ENCODE measurements at places on chromosomes 16 and 17. TPM values are rescaled to one million over a fixed set of nuclear protein-coding genes. Genes with fewer than 3 reads are reported as not detected.

DNA sequence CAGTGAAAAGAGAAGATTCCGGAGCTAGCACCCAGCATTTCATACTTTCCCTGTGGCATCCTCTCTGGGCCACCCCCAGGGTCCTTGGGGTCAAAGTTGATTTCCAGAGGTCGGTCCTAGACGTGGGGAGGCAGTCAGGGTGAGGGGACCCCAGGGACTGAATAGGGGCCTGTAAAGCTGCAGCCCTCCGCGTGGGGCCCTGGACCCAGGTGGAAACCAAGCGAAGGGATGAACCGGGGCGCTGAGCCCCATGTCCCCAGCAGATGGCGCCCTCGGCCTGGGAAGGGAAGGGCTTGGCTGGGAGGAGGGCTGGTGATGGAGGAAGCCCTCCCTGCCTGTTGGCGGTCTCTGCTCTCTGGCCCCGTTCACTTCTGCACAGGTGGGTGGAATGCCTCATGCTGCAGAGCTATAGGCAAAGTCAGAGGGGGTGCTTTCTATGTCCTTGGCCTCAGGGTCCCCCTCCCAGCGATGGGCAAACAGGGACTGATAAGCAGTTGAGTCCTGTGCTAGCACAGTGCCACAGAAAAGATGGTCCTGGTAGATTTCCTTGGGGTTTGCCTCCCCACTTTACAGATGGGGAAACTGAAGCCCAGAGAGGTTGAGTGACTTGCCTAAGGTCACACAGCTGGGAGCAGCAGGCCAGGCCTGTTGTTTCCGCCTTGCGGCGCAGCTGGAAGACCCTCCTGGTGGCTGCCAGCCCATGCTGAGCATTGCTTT, 163.4 kb upstream of the CIBAR2 start:
- H3K36me3 ChIP-seq: no peaks in the 10 kb centered on the region
- peaks cover 7% of the 10 kb centered on the region for H3K4me1 ChIP-seq
- no peak overlapping the region for H3K4me3 ChIP-seq
- H3K27me3 ChIP-seq: no peaks in the 10 kb centered on the region
- no peak overlapping the region for H3K27ac ChIP-seq

- no peaks in the 10 kb centered on the region for H3K36me3 ChIP-seq
- H3K4me3 ChIP-seq: no peak overlapping the region
- H3K4me1 ChIP-seq: no peaks in the 10 kb centered on the region
- H3K27me3 ChIP-seq: no peaks in the 10 kb centered on the region
- H3K27ac ChIP-seq: no peak overlapping the region
These were observed 113.3 kb downstream of the IRF8 start for GRCh38 chr16:86012221-86012620.

DNA sequence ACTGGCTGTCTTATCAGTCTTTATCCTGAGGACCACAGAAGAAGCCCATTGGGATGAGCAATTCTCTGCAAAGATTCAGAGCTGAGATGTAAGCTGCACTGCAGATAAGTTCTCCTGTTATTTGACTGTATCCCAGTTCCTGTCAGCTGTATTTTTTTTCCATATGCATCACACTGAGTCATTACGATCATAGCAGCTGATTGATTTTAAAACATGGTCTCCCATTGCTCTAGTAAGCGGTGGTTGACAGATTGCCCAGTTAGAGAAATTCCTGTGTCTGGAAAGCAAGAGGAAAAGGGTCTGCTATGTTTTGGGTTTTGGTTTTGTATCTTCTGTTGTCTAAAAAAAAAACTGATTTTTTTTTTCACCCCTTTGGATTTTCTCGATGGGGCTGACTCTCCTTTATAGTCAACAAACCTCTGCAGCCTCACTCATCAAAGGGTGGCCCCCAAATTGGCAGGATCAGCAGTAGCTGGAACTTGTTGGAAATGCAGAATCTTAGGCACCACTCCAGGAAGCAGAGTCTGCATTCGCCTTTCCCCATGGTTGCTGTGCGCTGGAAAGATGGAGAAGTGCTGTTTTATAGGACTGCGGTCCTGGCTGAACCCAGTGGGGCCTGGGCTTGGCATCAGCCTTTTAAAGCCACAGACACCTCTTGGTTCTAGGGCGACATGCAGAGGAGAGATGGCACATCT, 220.1 kb upstream of the MPHOSPH6 start:
- no peaks in the 10 kb centered on the region for H3K4me1 ChIP-seq
- H3K27me3 ChIP-seq: no peaks in the 10 kb centered on the region
- H3K27ac ChIP-seq: no peak overlapping the region
- DNase-seq: no peak

DNA sequence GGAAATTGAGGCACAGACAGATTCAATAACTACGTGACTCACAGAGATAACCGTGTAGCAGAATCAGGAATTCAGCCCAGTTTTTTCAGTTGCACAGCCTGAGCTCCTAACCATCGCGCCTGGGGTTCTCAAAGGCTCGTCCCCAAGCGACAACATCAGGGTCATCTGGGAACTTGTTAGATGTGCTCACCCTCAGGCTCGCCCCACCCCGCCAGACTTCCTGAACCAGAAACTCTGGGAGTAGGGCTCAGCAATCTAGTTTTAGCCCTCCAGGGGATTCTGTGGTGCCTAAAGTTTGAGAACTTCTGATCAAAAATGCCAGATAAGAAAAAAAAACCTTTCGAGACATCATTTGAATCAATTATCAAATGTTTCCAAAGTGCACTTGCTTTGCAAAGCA, 559.8 kb downstream of the WWOX start:
- no peak overlapping the region for H3K27ac ChIP-seq
- no peak for DNase-seq
- H3K4me3 ChIP-seq: no peak overlapping the region
- no peaks in the 10 kb centered on the region for H3K36me3 ChIP-seq
- H3K27me3 ChIP-seq: no peaks in the 10 kb centered on the region

GRCh38 chr16:11687601-11688519, 19.6 kb downstream of the SNN start:
- no peaks in the 10 kb centered on the region for H3K36me3 ChIP-seq
- no peak for DNase-seq
- H3K4me1 ChIP-seq: peaks cover 10% of the 10 kb centered on the region
- H3K27me3 ChIP-seq: no peaks in the 10 kb centered on the region
- no peak overlapping the region for H3K4me3 ChIP-seq
- H3K27ac ChIP-seq: no peak overlapping the region

GRCh38 chr17:48011405-48012150, 26.0 kb downstream of the COPZ2 start:
- no peak overlapping the region for H3K27ac ChIP-seq
- H3K36me3 ChIP-seq: no peaks in the 10 kb centered on the region
- no peak for DNase-seq
- H3K4me1 ChIP-seq: no peaks in the 10 kb centered on the region
- H3K4me3 ChIP-seq: no peak overlapping the region

- no peaks in the 10 kb centered on the region for H3K4me1 ChIP-seq
- H3K4me3 ChIP-seq: no peak overlapping the region
- H3K27me3 ChIP-seq: no peaks in the 10 kb centered on the region
- H3K27ac ChIP-seq: no peak overlapping the region
- H3K36me3 ChIP-seq: no peaks in the 10 kb centered on the region
These were observed 34.9 kb downstream of the NSRP1 start for GRCh38 chr17:30151471-30151870.

- no peak overlapping the region for H3K4me3 ChIP-seq
- no peak for DNase-seq
- H3K36me3 ChIP-seq: no peaks in the 10 kb centered on the region
- peaks cover 3% of the 10 kb centered on the region for H3K4me1 ChIP-seq
These were observed 64.4 kb downstream of the METRNL start for GRCh38 chr17:83143817-83144231.

- H3K27ac ChIP-seq: no peak overlapping the region
These were observed 40.6 kb downstream of the MPRIP start for GRCh38 chr17:17082878-17083277.

DNA sequence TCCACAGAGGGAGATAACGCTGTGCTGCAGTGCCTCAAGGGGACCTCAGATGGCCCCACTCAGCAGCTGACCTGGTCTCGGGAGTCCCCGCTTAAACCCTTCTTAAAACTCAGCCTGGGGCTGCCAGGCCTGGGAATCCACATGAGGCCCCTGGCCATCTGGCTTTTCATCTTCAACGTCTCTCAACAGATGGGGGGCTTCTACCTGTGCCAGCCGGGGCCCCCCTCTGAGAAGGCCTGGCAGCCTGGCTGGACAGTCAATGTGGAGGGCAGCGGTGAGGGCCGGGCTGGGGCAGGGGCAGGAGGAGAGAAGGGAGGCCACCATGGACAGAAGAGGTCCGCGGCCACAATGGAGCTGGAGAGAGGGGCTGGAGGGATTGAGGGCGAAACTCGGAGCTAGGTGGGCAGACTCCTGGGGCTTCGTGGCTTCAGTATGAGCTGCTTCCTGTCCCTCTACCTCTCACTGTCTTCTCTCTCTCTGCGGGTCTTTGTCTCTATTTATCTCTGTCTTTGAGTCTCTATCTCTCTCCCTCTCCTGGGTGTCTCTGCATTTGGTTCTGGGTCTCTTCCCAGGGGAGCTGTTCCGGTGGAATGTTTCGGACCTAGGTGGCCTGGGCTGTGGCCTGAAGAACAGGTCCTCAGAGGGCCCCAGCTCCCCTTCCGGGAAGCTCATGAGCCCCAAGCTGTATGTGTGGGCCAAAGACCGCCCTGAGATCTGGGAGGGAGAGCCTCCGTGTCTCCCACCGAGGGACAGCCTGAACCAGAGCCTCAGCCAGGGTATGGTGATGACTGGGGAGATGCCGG, 769 bp downstream of the CD19 start:
- H3K27ac ChIP-seq: no peak overlapping the region
- no peaks in the 10 kb centered on the region for H3K36me3 ChIP-seq
- H3K27me3 ChIP-seq: no peaks in the 10 kb centered on the region
- no peak overlapping the region for H3K4me3 ChIP-seq
- peaks cover 5% of the 10 kb centered on the region for H3K4me1 ChIP-seq
- DNase-seq: no peak

- H3K27ac ChIP-seq: peak overlapping the region; percentile 91
- H3K27me3 ChIP-seq: no peaks in the 10 kb centered on the region
- DNase-seq: no peak
- peak overlapping the region; percentile 92 for H3K4me3 ChIP-seq
- H3K36me3 ChIP-seq: no peaks in the 10 kb centered on the region
These were observed 1.2 kb downstream of the GNA13 start for GRCh38 chr17:65055280-65055707.

The ASB16 gene
- not detected for total RNA-seq

The ZSCAN10 gene
- 0.69 TPM for total RNA-seq

The NOG gene
- total RNA-seq: not detected

The CDH3 gene
- 84.4 TPM for total RNA-seq

The HOXB4 gene
- 0.87 TPM for total RNA-seq

The CYGB gene
- 3.9 TPM for total RNA-seq
